ENCODE measurements at places on chromosomes 1 and 21.

- DNase-seq: no peak
Observed at GRCh38 chr1:170146720-170147263, 1.0 kb downstream of the NTMT2 start.

DNA sequence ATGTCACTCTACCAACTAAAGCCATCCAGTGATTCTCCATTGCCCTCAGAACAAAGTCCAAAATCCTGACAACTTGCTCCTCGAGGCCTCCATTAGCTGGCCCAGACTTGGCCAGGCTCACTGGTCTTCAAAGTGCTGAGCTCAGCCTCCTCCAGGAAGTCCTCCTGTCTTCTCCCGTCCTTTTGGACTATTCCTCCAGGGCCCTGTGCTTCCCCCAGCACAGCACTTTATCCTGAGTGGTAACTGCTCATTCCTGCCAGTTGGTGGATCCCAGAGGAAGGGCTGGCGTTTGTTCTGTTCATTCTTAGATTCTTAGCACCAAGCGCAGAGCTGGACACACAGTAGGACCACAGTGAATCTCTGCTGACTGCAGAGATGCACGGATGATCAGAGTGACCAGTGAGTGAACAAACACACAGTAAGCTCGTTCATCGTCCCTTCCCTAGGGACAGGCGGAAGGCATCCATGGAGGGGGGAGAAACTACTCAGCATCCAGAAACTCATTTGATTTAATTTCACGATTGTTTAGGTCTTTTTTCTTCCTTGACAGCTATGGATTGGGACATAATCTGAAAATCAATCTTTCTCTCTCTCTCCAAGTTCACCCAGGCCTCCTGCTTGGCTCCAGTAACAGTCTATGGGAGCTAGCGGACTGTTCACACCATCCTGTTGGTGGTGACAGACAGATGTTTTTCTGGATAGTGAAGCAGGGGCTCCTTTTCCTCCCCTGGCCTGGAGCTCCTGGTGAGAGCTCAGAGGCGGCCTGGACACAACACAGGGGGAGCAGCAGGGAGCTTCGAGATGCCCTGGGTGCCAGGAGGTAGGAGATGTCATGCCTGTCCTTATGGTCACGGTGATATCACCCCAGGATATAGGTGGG is 180.2 kb downstream of the PTPRU start:
- DNase-seq: no peak

GRCh38 chr1:2539312-2539907 is 9.3 kb upstream of the HES5 start:
- DNase-seq: peak; percentile 19

DNA sequence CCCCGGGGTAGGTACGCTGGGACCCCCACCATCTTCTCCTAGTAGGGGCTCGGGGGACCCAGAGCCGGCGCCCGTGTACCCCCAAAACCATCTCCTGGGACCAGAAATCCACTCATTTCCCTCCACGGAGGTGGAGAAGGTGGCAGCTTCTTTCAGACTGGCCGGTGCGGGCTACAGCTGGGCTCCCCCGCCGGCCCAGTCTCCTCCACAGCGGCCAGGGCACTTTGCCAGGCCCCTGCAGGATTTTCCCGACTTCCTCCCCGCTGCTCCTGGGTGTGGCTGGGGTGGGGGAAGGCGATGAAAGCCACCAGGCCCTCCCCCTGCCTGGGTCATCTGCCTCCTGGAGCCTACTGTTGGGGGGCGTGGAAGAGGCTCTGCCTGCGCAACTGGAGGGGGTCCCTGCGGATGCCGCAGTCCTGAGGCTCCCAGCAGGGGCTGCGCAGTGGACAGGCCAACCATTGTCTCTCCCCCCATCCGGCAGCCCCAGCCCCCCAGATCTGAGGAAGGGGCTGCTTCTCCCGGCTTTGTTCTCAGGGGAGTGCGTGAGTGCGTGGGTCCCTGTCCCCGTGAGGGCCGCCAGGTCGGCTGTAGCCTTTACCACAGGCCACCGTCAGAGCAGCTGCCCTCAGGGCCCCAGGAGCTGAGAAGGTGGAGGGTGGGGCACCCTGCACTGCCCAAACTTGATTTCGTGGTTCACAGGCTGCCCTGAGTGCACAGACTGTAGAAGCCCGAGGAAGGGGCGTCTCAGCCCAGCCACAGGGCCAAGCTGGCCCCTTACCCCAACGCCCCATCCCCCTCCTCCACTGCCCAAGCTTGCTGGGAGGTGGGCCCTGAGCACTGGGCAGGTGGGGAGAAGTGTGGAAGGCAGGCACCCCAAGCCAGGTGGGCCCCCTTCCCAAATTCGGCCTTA is 1.3 kb downstream of the AGRN start:
- DNase-seq: peak; percentile 86

DNA sequence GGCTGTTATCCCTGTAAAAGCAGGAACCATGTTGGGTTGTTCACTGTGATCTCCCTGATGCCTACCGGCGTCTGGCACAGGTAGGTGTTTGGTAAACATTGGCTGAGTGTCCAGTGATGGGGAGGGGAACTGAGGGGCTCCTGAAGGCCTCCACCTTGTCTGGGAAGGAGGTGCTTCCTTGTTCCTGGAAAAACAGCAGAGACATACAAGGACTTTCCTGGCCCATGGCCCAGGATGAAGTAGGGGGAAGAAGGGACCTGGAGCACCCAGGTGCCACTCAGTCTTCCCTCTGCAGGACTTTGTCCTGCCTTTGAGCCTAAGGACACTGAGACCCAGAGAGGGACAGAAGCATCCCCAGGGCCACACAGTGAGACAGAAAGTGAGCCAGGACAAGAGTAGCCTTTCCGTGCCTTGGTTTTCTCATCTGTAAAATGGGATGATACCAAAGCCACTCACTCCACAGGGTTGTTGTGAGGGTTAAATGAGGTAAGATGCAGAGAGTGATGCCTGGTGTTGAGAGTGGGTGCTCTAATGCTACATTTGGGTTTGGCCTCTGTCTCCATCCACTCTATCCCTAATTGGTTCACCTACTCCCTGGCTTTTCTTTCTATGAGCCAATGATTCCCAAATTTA is 6.1 kb upstream of the HEYL start:
- no peak for DNase-seq

DNA sequence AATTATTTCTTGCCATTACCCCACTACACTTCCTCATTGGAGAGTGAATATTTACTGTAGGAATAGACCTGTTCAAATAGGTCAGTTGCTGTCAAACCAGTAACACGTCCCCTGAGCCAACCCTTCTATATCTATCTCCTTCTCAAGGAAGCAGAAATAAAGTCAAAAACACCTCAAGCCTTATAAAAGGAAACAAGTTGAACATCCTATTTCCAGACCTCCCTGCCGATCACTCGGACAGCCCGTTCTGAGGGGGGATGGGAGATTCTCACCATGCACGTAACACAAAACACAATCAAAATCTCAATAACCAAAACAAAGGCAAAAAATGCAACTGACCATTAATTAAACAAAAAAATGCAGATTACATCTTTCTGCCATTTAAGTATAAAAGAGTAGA is 121.5 kb upstream of the KRTAP19-8 start:
- DNase-seq: no peak

- DNase-seq: no peak
Observed at GRCh38 chr1:34899906-34900305, 29.5 kb downstream of the DLGAP3 start.

DNA sequence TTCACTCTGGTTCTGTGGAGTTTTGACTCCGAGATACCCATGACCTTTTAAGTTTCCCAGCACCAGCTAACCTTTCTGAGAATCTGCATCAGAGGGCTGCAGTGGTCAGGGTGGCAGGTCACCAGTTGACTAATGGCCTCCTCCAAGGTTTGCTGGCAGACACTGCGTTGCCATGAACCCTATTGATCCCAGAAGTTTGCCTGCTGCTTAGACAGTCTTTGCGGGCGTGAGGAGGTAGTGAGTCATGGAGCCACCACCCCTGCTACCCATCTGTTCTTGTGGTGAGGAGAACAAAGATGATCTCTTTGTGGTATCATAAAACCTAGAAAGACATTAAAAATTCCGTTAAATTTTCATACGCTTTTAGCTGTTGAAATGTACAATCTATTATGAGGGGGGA is 180.4 kb downstream of the FGGY start:
- DNase-seq: no peak

- DNase-seq: peak; percentile 71
Observed at GRCh38 chr1:186617926-186618325, 62.3 kb downstream of the PTGS2 start.

- no peak for DNase-seq
Observed at GRCh38 chr1:100246738-100247137, 2.9 kb downstream of the DBT start.

DNA sequence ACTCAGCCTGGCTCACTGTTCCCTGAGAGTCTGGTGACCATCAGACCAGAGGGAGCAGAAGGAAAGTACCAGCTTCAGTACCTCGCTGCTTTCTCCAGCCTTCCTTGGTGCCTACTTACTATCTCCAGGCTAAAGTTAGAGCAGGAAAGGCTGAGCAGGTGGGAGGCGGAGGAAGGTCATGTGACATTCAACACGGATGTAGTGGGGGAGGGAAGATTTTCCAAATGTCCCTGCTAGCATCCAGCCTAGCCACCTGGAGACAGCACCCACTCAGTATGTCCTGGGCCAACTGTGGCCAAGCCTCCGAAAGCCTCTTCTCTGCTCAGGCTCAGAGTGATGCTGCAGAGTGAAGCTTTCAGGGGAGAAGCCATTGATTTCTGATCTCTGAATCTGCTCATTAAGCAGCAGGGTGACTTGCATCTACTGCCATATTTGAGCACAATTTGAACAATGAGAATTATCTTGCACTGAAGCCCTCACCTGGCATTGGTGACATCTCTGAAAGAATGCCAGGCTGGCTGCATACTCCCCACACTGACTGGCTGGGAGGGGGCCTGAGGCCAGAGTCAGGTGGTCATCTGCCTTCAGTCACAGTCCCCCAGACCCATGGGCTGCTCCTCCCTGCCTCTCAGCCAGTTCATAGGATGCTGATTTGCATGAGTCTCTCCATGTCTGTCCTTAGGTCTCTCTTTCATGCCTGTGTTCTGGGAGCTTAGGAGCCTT is 86.2 kb downstream of the KCND3 start:
- no peak for DNase-seq

DNA sequence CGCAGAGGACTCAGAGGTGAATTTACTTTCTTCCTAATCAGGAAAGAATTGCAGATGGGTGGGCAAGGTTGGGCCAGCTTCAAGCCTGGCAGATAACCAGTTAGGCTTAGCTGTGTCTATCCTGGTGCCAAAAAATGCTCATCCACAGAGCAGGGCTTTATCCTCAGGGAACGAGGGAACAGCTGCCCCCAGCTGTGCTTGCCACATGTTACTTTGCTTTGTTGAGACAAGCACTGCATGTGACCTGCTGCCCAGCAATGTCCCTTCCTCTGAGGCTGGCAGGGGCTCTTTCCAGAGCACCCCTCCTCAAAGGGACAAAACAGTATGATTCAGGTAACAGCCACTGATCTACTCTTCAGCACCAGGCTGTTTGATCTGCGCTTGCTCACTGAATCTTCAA is 505.1 kb upstream of the USP24 start:
- no peak for DNase-seq

DNA sequence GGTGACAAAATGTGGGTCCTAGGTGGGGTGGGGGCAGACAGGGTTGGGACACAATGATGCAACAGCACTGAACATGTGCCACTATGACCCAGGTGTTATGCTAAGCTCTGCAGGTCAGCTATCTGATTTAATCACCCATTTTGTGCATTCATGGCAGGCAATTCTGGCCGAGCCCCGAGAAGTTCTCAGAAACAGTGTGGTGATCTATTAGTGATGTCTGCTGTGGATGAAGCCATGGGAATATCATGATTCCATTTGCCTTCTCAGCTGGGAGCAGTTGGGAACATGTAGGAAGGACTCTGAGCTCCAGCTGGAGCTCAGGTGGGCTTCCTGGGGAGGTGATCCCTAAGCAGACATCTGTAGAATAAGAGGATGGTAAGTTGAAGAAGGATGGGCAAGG is 194.0 kb upstream of the POU3F1 start:
- DNase-seq: no peak

- DNase-seq: no peak
Observed at GRCh38 chr1:46692811-46693770, 21.4 kb downstream of the TEX38 start.

GRCh38 chr1:184176058-184176457 is 124.5 kb downstream of the TSEN15 start:
- DNase-seq: no peak

DNA sequence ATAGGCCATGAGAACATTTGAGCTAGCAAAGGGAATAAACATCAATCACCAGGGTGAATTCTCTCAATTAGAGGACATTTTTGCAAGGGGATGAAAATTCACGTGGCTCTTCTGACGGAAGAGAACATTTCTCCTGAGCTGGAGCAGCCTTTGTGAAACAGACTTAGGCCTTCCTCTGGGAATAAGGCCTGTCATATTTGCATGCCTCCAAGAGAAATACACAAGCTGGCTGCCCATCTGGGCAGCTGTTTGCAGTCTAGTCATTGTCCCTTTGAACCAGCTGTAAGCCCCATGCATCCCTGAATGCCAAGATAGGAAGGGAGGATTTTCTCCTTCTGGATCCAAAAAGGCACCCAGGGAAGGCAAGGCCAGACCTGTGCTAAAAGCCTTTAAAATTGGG is 5.5 kb downstream of the LEMD1 start:
- DNase-seq: no peak

- no peak for DNase-seq
Observed at GRCh38 chr21:36676039-36676950, 22.6 kb upstream of the SIM2 start.

DNA sequence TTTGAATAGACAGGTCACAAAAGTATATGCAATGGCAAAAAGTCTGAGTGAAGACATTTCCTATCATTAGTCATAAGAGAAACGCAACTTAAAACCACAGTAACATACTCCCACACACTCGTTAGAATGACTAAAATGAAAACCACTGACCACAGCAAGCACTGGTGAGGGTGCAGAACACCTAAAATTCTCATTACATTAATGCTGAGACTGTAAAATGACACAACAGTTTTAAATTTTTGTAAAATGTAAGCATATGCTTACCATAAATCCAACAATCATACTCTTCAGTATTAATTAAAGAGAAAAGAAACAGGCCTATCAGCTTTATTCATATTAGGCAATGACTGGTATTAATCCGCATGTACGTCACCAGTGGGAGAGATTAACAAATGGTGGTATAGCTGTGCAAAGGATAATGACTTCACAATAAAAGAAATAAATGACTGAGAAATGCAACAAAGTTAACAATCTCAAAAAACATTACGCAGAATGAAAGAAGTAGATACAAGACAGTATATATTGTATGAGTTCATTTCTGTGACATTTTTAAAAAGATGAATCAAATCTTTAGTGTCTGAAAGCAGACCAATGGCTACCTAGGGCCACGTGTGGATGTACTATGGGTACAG is 253.5 kb downstream of the AKT3 start:
- DNase-seq: peak; percentile 81

DNA sequence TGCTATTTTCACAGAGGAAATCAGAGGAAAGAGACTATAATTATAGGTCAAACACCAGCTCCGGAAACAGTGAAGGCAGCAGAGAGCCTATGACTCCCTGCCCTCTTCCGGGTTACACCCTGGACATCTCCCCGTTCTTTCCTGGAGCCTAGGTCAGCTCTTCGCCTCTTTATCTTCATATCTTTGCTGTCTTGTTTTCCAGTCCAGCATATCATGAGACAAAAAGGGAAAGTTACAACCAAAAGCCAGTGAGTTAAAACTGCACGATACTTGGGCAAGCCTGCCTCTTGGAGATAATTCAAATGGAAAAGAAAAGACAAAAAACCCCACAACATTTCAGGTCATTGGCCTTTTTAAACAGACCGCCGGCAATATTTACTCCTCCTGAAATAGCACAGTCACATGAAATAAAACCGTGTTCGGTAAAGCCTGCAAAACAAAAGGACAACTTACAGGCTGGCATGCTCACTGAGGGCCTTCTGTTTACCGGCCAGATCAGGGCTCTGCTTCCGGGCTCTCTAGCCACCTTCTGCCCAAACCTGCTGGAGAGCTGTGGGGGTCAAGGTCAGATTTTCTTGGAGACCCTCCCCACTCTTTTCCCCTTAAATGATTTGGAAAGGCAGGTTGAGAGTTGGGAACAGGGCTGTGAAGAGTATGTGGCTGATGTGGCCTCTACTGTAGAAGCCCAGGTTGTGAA is 42.8 kb upstream of the PPP2R5A start:
- DNase-seq: no peak

Measured in suppressor macrophage treated with lipopolysaccharide for 4 hours (primary cell).